Renal cortex interstitium (tissue), 15 donors: ENCODE measurements at places on chromosomes 1 and 21.

GRCh38 chr1:1293263-1294249 lies 13.3 kb downstream of the SCNN1D start:
- DNase-seq, result no peak

- no peak for DNase-seq
Measured at GRCh38 chr1:65691152-65691900, 101.4 kb upstream of the PDE4B start.

- DNase-seq, result no peak
Measured at GRCh38 chr1:76343356-76343755, 268.8 kb downstream of the ST6GALNAC3 start.

DNA sequence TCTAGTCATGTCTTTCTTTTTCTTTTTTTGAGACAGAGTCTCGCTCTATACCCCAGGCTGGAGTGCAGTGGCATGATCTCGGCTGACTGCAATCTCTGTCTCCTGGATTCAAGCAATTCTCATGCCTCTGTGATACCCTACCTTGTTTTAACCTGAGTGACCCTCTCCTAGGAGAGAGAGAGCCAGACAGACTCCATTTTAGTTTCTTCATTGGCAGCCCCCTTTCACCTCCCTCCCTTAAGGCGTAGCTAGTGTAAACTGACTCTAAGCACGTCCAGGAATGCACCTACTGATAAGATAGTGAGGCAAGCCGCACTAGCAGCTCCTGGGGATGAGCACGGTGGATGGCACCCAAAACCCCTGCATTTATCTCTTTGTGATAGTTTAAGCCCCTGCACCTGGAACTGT lies 5.2 kb upstream of the PKNOX1 start:
- no peak for DNase-seq

- no peak for DNase-seq
Measured at GRCh38 chr1:232486454-232487207, 143.3 kb downstream of the SIPA1L2 start.

- DNase-seq, result no peak
Measured at GRCh38 chr1:225933072-225933471, 7.9 kb downstream of the LEFTY2 start.

GRCh38 chr1:19208710-19209438 lies 1.2 kb downstream of the UBR4 start:
- no peak for DNase-seq
